ENCODE measurements at places on chromosomes 5 and 9.
A peak's percentile ranks its signal among the peaks of the same experiment; 100 is the strongest.

GRCh38 chr9:27168496-27168895, 59.5 kb downstream of the TEK start:
- no peak for DNase-seq

- DNase-seq, result peak; percentile 30
Measured at GRCh38 chr9:119368681-119369581, at the start of gene BRINP1. Gene BRINP1, minus strand, starts transcription at chr9:119369435. Its CDS starts 56,080 bp downstream, at chr9:119313355.

DNA sequence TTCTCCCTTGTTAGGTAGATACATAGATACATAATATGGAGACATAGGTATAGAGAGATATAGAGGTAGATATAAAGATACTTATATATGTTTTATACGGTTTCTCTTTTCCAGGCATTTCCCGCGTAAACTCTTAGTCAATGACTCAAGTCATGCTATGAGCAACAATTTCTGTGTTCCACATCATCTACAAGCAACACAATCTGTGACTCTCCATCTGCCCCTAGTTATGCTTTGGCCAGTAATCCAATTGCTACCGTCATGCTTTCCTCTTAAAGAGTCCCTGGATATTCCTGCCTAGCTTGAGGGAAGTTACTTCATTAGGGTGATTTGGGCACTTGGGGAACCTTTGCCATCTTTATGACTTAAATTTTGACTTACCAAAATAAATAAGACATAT, 129.0 kb upstream of the ADAMTS16 start:
- DNase-seq, result no peak

DNA sequence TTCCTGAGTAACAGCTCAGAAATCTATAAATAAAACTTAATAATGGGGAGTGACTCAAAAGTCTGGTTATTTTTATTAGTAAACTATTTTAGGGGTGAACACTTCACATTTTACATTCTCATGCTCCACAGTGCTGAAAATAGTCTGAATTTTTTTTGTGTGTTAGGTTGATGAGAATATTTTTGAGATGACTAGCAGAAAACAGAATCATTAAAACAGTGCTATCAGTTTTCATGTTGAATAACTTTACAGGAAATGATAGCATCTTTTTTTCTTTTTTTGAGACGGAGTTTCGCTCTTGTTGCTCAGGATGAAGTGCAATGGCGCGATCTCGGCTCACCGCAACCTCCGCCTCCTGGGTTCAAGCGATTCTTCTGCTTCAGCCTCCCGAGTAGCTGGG, 60.3 kb downstream of the TMC1 start:
- no peak for DNase-seq

DNA sequence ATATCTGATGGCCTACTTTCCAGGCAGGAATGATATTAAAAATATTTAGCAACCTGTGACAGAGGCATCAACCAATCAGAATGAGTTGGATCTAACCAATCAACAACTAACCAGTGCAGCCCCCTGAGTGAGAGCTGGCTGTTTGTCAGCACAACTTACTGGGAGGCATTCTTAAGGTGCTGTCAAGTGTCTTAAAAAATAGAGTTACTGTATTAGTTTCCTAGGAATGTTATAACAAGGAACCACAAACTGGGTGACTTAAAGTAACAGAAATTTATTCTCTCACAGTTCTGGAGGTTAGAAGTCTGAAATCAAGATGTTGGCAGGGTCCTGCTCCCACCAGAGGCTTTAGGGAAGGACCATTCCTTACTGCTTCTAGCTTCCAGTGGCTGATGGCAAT, 85.2 kb downstream of the ATG10 start:
- no peak for DNase-seq
